ENCODE measurements at places on chromosomes 5 and 9.

GRCh38 chr5:132475987-132476875, 14.3 kb downstream of the IRF1 start:
- no peak for DNase-seq

DNA sequence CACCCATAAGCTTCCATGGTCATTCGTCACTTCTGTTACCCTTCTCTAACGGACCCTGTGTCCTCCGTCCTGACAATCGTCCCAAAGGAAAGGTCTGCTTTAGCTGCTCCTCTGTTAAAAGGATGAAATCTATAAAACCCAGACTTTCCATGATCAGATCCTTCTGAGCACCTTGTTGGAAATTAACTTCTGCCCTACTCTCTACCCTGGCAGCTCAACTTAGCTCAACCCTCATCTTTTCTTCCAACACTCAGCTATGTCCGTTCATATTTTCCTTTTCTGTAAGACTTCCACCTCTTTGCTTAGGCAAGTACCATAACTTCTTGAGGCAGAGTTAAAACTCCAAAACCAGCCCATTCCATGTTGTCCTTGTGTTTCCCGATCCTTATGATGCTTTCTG, 205.4 kb downstream of the SPATA31A6 start:
- DNase-seq: no peak

DNA sequence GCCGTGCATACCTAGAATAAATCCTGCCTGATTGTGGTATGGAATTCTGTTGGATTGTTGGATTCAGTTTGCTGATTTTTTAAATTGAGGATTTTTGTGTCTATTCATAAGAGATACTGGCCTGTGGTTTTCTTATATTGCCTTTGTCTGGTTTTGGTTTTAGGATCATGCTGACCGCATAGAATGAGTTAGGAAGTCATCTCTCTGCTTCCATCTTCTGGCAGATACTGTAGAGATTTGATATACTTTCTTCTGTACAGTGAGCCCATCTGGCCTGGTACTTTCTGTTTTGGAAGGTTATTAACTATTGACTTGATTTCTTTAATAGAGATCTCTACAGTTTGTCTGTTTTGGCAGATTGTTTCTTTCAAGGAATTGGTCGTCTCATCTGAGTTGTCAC, 14.7 kb downstream of the CEP72 start:
- no peak for DNase-seq

- DNase-seq: no peak
Measured at GRCh38 chr9:87718231-87718630, 7.7 kb upstream of the CTSL start.

DNA sequence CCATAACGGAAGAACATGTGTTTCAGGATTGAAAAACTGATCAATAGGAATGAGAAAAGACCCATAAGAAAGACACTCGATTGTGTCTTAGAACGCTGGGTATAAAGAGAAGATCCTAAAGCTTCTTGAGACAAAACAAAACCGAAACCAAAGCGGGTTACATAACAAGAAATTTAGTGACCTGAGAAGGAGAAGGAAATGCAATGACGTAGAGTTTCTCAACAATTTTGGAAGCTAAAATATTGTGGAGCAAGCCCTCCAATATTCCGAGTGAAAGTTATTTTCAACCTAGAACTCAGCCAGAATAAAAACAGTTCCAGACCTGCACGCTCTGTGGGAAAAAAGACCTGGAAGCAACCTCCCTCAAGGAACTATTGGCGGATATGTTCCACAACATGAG, 81.9 kb upstream of the FREM1 start:
- no peak for DNase-seq

- no peak for DNase-seq
Measured at GRCh38 chr9:107462691-107463090, 26.9 kb downstream of the KLF4 start.

GRCh38 chr9:98745470-98745869, 36.7 kb upstream of the GABBR2 start:
- DNase-seq: no peak

DNA sequence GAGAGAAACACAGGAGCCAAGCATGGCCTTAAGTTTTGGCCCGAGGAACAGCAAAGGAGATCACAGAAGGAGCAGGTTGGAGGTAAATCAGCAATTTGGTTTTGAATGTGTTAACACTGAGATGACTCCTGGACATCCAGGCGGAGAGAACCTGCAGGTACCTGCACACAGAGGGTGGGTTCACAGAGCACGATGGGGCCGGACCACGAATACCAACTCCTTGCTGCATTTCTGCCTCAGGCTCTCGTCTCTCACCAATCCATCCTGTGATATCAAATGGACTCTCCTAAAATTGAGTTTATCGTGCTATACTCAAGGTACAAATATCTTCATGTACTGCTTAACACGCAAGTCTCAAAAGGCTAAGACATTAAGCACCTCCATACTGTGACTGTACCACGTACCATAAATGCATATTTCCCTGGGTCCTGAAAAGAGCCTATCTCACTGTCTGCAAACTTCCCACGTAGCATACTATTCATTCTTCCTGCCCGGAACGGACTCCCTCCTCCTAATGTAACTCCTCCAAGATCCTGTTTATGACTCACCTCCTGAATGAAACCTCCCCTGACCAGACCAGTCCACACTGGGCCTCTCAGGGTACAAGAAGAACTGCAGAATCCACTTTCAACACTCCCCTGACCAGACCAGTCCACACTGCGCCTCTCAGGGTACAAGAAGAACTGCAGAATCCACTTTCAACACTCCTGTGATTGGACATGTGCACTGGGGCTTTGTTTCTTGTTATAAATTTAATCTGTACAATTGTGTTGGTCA, 380.8 kb upstream of the RFX3 start:
- DNase-seq: no peak

- no peak for DNase-seq
Measured at GRCh38 chr9:89149726-89150125, 28.9 kb downstream of the SHC3 start.

- DNase-seq: no peak
Measured at GRCh38 chr9:135887021-135887507, 20.3 kb downstream of the CAMSAP1 start.

GRCh38 chr5:17302106-17302505, 84.7 kb downstream of the BASP1 start:
- no peak for DNase-seq

DNA sequence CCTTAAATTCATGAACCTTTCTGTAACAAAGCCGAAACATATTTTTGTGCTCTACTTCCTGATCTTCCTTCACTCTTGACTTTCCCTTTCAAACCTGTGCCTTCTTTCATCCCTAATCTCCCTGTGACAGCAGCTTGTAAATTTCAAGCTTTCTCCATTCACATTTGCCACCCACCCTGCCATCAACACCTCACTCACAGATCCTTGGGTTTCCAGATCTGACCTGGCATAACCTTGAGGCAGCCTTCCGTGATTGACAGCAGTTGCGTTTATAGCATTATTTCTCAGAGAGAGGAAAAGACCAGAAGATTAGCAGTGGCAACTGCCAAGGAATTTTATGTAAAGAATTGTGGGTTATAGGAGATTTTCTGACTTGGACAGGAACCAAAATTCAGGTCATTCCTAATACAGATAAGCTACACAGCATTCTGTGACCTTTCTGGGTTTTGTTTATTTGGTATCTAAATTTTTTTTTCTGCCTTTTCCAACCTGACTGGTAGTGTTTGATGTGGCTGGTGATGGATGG, 260.0 kb downstream of the NR2F1-AS1 start:
- DNase-seq: no peak

- DNase-seq: no peak
Measured at GRCh38 chr5:8650186-8650585, 781.2 kb downstream of the MTRR start.

DNA sequence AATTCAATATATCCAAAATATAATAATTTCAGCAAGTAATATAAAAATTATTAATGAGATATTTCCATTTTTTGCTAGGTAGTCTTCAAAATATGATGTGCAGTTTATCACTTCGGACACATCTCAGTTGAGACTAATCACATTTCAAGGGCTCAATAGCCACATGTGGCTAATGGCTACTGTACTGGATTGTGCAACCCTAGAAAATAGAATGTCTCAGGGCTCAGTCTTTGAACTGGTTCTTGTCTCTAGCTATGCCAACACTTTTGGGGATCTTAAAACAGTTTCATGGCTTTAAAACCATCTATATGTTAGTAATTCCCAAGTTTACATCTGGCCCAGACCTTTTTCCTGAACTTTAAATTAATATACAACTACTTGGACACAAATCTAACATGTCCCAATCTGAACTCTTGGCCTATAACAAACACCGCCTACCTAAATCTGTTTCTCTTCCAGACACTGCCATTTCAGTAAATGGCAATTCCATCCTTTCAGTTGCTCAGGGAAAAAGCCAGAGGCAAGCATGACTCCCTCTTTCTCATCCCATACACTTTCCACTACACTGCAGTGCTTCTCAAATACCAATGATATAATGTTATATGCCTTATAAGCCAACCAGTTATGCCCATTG, 18.8 kb downstream of the PTAR1 start:
- no peak for DNase-seq

GRCh38 chr9:118303216-118303615, 599.0 kb downstream of the TLR4 start:
- DNase-seq: no peak

DNA sequence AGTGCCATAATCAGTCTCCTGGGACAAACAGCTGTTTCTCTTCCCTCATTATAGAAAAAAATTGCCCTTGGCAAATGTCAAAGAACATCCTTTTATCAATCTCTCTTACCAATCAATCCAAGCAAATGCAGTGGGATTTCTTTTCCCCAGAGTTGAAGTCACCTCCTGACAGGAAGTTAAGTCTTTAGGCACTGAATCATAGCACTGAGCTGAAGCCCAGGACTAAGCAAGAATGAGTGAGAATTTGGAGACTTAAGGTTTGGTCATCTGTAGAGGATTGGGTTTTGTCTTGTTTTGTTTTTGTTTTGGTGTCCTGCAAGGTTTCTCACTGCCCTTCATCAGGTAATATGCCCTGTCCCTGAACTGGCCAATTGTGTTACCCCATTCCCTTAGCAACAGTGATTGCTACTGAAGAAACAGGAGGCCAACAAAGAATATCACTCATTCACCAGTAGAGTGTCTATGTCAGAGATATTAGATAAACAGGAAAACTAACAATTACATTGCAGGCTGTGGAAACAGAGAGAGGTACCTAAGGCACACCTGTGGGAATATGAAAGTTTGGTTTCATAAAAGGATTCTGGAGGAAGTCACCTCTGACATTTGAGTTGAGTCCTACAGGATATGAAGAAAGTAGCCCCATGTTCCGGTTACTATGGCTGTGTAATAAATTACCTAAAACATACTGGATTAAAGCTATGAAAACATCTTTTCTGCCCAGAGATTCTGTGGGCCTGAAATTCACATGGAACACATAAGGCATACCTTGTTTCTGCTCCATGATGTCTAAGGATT, 4.5 kb upstream of the FXN start:
- no peak for DNase-seq
